PC-3 (cell line): ENCODE measurements at places on chromosomes 11 and 22. TPM values are rescaled to one million over a fixed set of nuclear protein-coding genes. Genes with fewer than 3 reads are reported as not detected.

DNA sequence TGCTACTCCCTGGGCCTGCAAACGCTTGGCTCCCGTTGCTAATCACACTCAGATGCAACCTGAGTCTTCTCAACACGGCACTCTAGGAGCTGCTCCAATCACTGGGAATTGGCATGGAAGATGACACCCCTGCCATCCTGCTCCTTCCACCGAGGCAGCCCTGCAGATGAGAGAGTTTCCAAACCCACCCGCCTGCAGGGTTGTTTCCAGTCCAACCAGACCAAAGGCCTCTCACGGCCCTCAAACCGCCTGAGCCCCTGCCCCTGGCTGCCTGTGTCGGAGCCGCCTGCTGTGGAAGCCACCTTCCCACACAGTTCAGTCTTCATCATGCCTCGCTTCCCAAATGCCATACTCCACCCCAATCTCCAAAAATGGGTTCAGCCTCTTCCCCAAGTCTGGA lies 36.8 kb upstream of the TP53I11 start:
- no peaks in the 10 kb centered on the region for H3K27me3 ChIP-seq
- no peak overlapping the region for H3K4me3 ChIP-seq
- DNase-seq: no peak
- H3K4me1 ChIP-seq: no peaks in the 10 kb centered on the region
- H3K36me3 ChIP-seq: no peaks in the 10 kb centered on the region

GRCh38 chr11:21398195-21398594 lies 728.8 kb downstream of the NELL1 start:
- DNase-seq: no peak
- H3K27me3 ChIP-seq: no peaks in the 10 kb centered on the region
- H3K4me3 ChIP-seq: no peak overlapping the region
- no peaks in the 10 kb centered on the region for H3K4me1 ChIP-seq

The KCNJ11 gene
- 0.98 and 1.8 TPM in 2 replicates for total RNA-seq

DNA sequence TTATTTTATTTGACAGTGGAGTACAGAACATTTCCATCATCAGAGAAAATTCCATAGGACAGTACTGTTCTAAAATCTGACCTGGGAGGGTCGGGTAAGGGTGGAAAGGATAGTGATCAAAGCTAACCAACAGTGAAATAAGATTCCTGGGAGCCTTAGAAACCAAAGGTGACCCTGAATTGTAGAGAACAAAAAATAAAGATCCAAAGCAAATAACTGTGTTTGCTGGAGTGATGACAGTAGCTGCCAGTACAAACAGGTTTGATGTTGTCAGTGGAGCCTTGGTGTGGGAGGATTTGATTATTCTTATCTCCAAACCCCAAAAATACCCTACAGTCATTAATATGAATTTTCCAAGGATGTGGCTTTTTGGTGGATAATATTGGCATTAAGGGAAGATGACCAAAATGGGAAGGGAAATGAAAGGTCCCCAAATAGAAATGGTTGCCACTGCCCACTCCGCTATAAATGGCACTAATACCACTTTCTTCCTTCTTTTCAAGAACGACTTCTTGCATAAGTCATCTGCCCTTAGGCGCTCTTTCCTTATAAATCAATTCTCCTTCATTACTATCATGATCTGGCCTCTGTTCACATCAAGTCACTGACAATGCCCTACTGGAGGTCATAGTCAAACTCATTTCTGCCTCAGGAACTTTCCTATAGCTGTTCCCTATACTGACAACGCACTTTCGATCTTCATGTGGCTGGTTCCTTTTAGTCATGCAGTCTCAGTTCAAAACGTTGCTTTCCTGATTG lies 44.4 kb downstream of the EHF start:
- peaks cover 36% of the 10 kb centered on the region for H3K4me1 ChIP-seq
- H3K36me3 ChIP-seq: peaks cover 7% of the 10 kb centered on the region; the same call in 1 of the 2 replicates
- peak overlapping the region; percentile 56 for H3K27ac ChIP-seq
- no peak overlapping the region for H3K4me3 ChIP-seq
- peak; percentile 52 for DNase-seq
- no peaks in the 10 kb centered on the region for H3K27me3 ChIP-seq

DNA sequence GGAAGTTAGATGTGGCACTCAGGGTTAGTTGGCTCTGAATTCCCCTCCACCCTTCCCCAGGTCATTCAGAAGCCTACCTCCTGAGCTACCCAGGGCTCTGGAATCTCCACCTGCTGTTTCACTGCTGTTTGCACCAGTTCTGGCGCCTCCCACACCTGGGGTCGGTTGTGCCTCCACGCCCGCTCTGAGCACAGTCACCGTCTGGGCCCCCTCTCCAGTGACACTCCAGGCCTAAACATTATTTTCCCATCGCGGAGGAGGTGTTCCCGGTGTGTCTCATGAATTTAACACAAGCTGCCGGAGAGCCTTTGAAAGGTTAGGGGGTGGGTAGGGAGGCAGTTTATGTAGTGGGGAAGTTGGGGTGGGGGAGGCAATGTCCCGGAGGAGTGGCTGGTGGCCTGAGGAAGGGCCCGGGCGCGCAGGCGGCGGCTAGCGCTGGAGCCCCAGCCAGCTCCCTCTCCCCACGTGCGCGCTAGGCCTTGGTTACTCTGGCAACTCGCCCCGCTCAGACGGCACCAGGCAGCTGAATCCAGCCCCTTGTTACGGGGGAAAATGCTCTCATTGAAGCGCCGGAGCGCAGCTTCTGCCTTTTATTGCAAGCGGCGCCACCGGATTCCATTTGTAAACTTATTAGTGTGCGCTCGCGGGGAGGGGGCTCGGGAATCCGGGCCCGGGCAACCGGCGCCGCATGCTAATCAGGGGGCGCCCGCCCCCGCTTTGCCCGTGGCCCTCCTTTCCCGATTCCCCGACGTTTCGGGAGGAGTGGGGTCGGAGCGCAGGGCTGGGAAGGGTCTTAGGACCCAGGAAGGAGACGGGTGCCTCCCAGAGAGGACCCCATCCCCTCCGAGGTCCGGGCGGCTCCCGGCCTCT lies 52.4 kb downstream of the GRIK4 start:
- H3K4me3 ChIP-seq: peak overlapping the region; percentile 34; the same call in 1 of the 2 replicates
- DNase-seq: no peak
- peaks cover 35% of the 10 kb centered on the region for H3K27me3 ChIP-seq
- peaks cover 14% of the 10 kb centered on the region for H3K4me1 ChIP-seq
- no peaks in the 10 kb centered on the region for H3K36me3 ChIP-seq

The TSGA10IP gene
- total RNA-seq: not detected in 2 replicates

DNA sequence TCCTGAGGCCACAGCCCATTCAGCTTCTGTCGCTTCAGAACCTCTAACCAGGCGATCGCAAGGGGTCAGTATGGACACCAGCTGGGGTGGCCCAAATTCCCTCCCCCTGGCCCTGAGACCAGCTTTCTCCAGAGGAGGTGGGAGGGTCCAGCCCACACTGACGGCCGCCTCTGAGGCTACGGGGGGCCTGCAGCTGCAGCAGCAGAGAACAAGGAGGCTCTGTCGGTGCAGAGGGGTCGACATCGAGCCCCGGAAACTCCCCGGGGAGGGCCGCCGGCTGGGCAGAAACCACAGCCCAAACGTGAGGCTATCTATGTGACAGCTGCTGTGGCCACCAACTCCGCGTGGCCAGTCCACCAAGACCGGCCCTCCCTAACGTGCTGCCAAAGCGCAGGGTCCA lies 40.8 kb downstream of the ELFN2 start:
- no peak overlapping the region for H3K4me3 ChIP-seq
- no peaks in the 10 kb centered on the region for H3K27me3 ChIP-seq
- no peaks in the 10 kb centered on the region for H3K36me3 ChIP-seq
- no peak for DNase-seq
- H3K27ac ChIP-seq: no peak overlapping the region

DNA sequence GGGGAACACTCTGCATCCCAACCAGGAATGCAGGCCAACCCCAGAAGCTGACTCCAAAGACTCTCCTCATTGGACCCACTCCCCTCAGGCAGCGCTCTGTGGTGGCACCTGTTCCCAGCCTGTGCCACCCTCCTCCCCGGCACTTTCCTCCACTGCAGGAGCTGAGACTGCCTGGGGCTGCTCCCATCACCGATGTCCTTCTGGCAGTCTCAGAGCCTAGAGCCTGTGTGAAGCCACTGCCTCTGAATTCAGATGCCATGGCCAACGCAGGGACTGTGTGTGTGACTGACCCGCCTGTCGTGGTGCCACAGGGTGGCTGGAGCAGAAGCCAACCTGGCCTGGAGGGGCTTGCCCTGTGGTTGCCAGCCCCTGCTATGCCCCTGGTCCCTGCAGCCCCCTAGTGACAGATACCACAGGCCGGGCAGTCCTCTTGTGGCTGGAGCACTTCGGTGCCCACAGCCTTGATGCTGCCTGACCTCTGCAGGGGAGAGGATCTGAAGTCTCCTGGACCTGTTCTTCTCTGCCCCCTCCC lies 43.2 kb downstream of the TBX1 start:
- no peaks in the 10 kb centered on the region for H3K27me3 ChIP-seq
- no peak overlapping the region for H3K27ac ChIP-seq
- peaks cover 20% of the 10 kb centered on the region for H3K4me1 ChIP-seq
- DNase-seq: no peak
- H3K36me3 ChIP-seq: no peaks in the 10 kb centered on the region

GRCh38 chr22:35727436-35727835 lies 9.8 kb downstream of the APOL5 start:
- no peak for DNase-seq
- no peaks in the 10 kb centered on the region for H3K4me1 ChIP-seq
- no peak overlapping the region for H3K4me3 ChIP-seq
- no peaks in the 10 kb centered on the region for H3K27me3 ChIP-seq
- H3K27ac ChIP-seq: no peak overlapping the region

DNA sequence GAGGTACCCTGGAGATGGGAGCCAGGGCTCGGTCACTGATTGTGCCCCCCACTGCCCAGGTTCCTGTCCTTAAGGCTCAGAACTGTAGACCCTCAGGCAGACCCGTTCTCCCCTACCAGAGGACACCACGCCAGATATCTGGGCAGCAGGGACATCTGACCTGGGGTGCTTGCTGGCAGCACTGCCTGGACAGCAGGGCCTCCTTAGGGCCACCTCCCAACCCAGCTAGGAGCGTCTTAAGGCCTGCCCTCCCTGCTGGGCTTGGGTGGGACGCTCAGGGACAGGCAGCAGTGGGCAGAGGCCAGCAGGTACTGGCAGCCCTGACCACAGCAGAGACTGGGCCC lies 3.1 kb downstream of the POLR2L start:
- 0 out of 2 replicates have a peak overlapping the region, but pooled peaks have one; percentile 0 for H3K27ac ChIP-seq
- H3K4me3 ChIP-seq: no peak overlapping the region
- H3K36me3 ChIP-seq: peaks cover 53% of the 10 kb centered on the region
- DNase-seq: no peak
- H3K4me1 ChIP-seq: peaks cover 33% of the 10 kb centered on the region

GRCh38 chr11:45166604-45166897 lies 20.1 kb downstream of the PRDM11 start:
- no peak for DNase-seq
- H3K27ac ChIP-seq: no peak overlapping the region
- H3K36me3 ChIP-seq: no peaks in the 10 kb centered on the region
- H3K27me3 ChIP-seq: no peaks in the 10 kb centered on the region

DNA sequence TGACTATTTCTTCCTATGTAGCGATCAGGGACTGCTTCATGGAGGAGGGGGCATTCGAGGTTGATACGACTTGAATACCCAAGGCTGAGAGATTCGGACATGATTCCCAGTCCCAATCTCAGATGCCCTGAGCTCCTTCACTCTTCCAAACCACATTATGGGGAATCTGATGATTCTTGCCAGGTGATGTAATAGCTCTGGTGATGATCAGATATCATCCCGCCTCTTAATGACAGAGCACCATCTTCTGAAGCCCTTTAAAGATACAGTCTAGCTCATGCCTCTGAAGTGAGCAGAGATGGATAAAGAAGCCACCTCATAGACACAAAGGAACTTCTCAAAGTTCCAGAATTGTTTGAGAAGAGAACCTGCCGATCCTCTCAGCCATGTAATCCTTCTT lies 8.9 kb upstream of the CLMP start:
- H3K36me3 ChIP-seq: no peaks in the 10 kb centered on the region
- H3K27me3 ChIP-seq: no peaks in the 10 kb centered on the region
- H3K27ac ChIP-seq: no peak overlapping the region
- H3K4me1 ChIP-seq: no peaks in the 10 kb centered on the region
- no peak for DNase-seq

DNA sequence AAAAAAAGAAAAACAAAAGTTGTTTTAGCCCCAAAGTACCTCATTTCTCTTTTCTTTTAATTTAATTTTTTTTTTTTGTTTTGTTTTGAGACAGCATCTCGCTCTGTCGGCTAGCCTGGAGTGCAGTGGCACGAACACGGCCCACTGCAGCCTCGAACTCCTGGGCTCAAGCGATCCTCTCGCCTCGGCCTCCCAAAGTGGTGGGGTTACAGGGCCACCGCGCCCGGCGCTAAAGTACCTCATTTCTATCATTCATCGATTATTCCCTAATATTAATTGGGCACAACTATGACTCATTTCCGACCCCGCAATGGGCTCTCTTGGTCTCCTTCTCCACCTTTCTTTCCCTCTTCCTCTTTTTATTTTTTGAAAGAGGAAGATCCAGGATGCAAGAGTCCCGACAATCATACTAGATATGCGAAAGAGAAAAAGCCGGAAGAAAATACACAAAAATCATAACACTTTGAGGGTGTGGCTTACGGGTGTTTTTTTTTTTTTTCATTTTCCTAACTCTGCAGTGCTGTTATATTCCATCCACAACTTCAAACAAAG lies 475 bp upstream of the AIP start:
- H3K4me1 ChIP-seq: peaks cover 15% of the 10 kb centered on the region
- peak overlapping the region; percentile 73 for H3K4me3 ChIP-seq
- H3K27ac ChIP-seq: no peak overlapping the region
- no peak for DNase-seq

DNA sequence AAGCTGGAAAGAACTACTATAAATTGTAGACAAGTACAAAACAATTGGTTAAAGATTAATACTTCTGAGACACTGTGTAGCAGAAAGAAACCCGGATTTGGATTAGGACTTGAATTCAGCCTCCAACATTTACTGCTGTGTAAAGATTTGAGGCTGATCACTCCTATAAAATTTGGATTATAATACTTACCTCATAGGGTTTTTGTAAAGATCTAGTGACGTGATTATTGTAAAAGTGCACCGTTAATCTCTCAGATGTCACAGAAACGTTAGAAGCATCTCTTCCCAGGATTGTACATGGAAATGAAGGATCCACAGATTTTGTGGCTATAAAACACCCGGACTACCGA lies 323 bp upstream of the HIKESHI start:
- DNase-seq: no peak
- H3K27ac ChIP-seq: no peak overlapping the region
- 0 out of 2 replicates have a peak, but pooled peaks cover 4% of the 10 kb centered on the region for H3K4me1 ChIP-seq
- H3K27me3 ChIP-seq: no peaks in the 10 kb centered on the region

DNA sequence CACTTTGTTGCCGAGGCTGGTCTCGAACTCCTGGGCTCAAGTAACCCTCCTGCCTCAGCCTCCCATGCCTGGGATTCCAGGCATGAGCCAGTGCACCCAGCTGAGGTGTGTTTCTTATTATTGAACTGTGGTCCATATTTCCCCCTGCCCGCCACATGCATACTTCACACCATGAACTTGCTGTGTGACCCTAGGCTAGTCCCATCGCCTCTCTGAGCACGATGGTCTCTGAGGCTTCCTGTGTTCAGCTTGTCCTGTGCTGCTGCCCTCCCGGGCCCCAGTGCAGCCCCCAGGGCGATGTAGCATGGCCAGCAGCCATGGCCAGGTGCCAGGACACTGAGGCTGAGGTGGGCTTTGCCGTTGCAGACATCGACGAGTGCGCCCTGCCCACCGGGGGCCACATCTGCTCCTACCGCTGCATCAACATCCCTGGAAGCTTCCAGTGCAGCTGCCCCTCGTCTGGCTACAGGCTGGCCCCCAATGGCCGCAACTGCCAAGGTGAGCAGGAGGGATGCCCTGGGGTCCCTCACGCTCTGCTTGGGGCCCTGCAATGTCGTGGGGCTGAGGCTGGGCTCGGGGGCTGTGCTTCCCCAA lies 45.7 kb downstream of the FBLN1 start:
- peaks cover 21% of the 10 kb centered on the region for H3K4me1 ChIP-seq
- no peak overlapping the region for H3K4me3 ChIP-seq
- no peaks in the 10 kb centered on the region for H3K36me3 ChIP-seq
- DNase-seq: no peak

The CARNS1 gene
- total RNA-seq: 0.22 TPM in 1 of 2 replicates, not detected in the other

The OR8G5 gene
- total RNA-seq: 0.26 and 0.46 TPM in 2 replicates
